Naive B cell (primary cell): ENCODE measurements at places on chromosomes 1 and 21. TPM values are rescaled to one million over a fixed set of nuclear protein-coding genes. Genes with fewer than 3 reads are reported as not detected.
A peak's percentile ranks its signal among the peaks of the same experiment; 100 is the strongest.

DNA sequence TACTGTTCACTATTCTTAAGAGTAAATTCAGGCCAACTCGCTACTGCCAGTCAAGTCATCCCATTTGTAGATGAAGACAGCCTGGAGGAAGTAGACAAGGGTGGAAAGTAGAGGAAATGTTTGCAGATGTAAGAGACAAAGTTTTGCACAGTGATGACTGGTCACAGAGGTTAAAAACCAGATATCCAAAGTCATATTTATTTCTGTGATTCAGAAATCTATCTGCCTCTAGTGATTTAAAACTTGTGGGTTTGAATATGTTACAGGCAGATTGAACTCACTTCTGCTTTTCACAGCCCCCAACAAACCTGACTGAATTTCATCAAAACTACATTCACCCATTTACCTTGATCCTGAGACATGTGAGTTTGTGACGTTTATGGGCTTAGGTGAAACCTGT lies 484.7 kb upstream of the C1orf87 start:
- no peak for DNase-seq

- no peak for DNase-seq
Observed at GRCh38 chr1:154589780-154590179, 18.2 kb downstream of the ADAR start.

The CTH gene
- polyA plus RNA-seq = 1.8 TPM

The APCS gene
- polyA plus RNA-seq = not detected

DNA sequence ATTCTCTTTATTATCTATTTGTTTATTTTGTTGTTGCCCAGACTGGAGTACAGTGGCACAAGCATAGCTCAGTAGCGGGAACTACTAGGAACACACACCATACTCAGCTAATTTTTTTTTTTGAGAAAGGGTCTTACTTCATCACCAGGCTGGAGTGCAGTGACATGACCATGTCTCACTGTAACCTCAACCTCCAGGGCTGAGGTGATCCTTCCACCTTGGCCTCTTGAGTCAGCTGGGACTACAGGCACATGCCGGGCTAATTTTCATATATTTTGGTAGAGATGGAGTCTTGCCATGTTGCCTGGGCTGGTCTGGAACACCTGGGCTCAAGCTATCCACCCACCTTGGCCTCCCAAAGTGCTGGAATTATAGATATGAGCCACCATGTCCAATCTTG lies 5.3 kb upstream of the TXNIP start:
- no peak for DNase-seq

- DNase-seq = no peak
Observed at GRCh38 chr21:29827236-29827635, 112.6 kb downstream of the GRIK1 start.

GRCh38 chr1:204647114-204647804 lies 38.3 kb downstream of the LRRN2 start:
- DNase-seq = no peak

DNA sequence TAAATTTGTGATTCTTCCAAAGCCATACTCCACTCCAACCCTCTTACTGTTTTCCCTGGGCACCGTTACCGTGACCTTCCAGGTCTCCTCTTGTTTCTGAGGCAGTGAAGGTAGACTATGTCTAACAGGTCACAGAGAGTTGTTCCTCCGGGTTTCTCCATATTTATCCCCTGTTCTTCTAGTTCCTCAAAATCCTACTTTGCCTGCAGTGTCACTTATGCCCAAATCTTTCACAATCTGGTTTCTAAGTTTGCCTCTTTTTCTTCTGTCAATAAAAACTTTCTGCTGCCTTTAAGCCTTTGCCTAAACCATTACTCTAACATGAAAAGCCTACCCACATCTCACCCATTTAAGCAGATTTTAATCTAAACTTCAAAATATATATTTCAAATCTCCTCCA lies 87.7 kb downstream of the C4BPA start:
- DNase-seq = no peak

DNA sequence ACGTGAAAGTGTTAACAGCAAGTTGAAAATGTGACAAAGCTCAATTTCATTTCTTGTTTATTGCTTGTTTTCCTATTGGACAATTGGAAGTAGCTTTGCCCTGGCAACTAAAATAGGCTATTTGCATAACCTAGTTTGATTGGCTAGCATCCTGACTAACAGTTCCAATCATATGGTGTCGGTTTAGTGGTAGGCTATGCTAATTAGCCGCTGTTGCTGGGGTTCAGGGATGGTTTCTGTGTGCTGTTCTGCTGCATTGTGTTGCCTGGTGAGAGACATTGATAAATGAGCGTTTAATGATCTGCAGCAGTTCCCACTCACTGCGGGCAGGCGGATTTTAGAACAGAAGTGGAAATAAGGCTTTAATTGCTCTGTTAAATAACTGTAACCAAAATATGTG lies 68.5 kb downstream of the DYRK1A start:
- peak; percentile 73 for DNase-seq

The TAS1R3 gene
- polyA plus RNA-seq = 0.44 TPM

DNA sequence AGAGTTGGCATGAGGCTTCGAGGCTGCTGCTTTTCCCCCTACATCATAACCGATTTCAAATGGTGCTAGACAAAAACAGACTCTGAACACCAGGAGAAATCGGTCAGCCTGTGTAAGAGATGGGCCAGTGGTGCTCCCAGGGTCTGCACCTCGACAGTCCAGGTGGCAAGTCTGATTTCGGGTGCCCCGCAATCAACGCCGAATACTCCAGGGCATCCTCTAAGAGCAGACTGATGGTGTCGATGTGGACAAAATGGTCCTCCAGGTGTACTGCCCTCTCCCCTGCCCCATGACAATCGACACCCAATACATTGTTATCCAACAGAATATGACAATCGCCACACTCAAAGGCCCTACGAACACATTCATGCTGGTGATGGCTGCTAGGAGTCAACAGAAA lies 50.0 kb downstream of the CD46 start:
- DNase-seq = no peak
